ENCODE measurements at places on chromosomes 11 and 22.
A peak's percentile ranks its signal among the peaks of the same experiment; 100 is the strongest.

GRCh38 chr11:46719048-46719542 lies at the start of gene F2:
TSS of gene F2 (plus strand) at chr11:46719213. CDS start at chr11:46719236, 23 bp downstream.
- DNase-seq = no peak

GRCh38 chr11:61023966-61024295 lies 52.5 kb downstream of the CD6 start:
- DNase-seq = no peak

DNA sequence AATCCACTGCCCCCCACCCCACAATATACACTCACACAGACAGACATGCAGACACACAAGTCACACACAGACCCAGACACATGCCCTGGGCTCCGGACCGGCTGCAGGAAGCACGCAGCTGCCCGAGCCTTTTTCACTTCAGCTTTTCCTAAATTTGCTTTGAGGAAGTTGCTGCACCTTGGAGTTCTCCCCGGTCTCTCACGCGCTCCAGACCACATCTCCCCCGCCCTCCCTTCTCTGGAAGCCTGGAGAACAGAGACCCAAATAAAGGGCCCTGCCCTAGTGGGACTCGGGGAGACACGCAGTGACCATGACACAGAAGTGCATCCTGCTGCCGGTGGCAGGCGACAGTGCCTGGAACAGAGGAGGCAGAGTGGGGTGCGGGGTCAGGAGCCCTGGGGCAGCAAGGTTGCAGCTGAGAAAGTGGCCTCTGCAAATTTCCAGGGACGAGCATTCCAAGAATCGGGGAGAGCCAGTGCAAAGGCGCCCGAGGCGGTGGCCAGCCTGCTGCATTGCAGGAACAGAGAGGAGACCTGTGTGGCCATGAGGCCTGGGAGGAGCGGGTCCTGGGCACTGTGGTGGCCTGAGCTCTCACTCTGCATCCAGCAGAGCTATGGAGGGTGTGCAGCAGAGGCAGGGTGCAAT lies 19.1 kb downstream of the RPL3 start:
- DNase-seq = no peak

GRCh38 chr11:102640946-102641345 lies 15.8 kb upstream of the MMP20 start:
- DNase-seq = no peak

GRCh38 chr22:50071432-50072166 lies 13.5 kb upstream of the TTLL8 start:
- no peak for DNase-seq

- no peak for DNase-seq
Measured at GRCh38 chr22:30572840-30573593, 1.4 kb downstream of the GAL3ST1 start.

DNA sequence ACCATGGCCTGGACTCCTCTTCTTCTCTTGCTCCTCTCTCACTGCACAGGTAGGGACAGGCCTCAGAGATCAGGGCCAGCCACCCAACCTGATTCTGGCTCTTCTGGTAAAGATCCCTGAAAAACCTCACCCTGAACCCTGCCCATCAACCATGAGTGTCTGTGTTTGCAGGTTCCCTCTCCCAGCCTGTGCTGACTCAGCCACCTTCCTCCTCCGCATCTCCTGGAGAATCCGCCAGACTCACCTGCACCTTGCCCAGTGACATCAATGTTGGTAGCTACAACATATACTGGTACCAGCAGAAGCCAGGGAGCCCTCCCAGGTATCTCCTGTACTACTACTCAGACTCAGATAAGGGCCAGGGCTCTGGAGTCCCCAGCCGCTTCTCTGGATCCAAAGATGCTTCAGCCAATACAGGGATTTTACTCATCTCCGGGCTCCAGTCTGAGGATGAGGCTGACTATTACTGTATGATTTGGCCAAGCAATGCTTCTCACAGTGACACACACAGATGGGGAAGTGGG lies 80.9 kb downstream of the ZNF280B start:
- no peak for DNase-seq

DNA sequence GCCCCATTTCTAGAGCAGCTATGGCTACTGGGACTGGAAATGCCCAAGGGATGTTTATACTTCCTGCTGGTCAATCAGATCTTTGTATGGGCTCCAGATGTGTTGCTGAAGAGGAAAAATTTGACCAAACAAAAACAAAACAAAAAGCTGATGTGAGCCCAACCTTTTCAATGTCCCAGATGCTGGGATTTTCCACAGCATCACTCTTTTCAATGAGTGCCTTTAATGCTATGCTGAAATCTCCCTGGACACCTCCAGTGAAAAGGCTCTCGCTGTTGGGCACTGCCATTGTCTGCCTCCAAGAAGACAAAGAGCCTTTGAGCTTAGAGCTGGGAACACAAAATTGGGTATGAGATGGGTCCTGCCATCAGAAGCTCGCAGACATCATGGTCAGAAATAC lies 671.9 kb downstream of the NTM start:
- DNase-seq = no peak

DNA sequence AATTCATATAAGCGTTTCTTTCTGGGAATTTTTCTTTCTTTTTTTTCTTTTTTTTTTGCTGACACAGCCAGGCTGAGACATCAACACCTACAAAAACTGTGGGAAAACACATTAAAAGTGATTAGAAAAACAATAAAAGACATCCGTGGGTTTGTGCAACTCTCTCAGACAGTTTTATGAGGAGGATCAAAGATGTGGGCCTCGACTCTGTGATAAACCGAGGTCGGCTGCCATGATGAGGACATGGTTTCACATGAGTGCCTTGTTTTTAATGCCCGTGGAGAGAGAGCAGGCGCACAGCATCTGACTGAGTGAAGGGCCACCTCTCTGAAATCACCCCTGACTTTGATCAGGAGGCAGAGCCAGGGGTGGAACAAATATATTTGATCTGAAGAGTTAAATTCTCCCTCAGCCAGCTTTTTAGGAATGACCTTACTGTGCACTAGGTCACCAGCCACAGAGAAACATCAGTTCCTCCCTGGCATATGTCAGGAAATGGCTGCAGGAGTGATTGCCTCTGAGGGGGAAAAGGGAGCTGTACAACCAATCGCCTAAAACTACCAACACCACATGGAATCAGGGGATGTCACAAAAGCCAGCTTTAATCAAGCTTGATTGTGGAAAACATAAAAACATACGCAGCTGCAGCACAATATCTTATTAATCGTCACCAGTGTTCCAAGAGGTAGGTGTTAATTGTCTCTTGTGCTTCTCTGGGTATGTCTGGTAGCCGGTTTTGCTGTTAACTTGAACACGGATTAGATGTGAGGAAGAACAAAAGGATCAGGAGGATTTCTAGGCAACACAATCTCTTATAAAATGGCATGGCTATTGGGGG lies 164.7 kb downstream of the MAML2 start:
- no peak for DNase-seq

DNA sequence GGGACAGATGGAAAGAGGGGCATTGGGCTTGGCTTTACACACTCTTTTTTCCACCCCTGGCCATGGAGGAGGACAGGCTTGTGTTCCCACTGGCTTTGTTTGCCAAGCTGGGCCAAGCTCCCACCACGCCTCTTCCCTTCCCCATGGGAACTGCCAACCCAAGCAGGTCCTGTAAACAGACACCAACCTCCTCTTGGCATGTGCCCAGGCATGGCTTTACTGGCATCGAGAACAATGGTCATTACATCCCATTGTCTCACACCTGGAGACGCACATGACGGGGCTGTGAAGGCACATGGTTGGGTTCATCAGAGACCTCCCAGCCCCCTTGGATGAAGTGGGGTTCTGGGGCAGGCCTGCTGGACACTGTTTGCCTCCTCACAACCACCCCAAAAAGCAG lies 11.7 kb downstream of the SEC14L3 start:
- DNase-seq = no peak

GRCh38 chr11:126748793-126749192 lies 251.8 kb downstream of the KIRREL3 start:
- no peak for DNase-seq

GRCh38 chr11:7437696-7438095 lies 47.6 kb upstream of the OLFML1 start:
- DNase-seq = no peak

DNA sequence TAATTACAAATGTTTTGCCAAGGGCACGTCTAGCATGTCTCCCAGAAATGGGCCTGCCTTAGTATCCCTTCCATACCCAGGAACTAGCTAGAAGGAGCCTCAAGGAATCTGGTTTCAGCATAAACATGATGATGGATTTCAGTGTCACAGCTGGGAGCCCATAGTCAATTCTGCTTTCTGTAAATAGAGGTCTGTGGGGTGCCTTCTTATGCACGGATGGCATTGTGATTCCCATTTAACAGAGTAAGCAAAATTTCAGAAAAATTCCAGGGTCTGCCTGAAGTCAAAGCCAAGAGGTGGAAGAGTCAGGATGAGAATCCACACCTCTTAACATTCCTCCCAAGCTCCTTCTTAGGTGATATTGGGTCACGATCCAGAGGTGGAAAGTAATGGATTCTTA lies 12.1 kb downstream of the DUSP18 start:
- DNase-seq = no peak

DNA sequence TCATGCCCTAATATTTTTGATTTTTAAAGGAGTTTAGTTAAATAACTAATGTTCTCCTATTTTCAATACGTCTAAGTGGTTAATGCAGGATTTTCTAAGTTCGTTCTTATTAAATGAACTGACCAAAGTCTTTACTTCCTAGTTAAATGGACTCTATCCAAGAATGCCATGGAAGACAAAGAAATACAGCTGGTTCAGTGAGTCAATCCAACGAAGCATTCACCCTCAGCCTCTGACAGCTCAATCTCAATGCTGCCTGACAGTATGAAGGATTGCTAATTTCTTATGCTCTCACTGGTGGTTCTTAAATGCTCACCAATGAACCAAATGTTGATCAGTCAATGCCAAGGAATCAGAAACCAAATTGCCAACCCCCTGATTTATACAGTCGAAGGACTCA lies 219.4 kb downstream of the CADM1 start:
- DNase-seq = peak; percentile 22

GRCh38 chr11:35326266-35326879 lies 93.0 kb downstream of the SLC1A2 start:
- DNase-seq = no peak

DNA sequence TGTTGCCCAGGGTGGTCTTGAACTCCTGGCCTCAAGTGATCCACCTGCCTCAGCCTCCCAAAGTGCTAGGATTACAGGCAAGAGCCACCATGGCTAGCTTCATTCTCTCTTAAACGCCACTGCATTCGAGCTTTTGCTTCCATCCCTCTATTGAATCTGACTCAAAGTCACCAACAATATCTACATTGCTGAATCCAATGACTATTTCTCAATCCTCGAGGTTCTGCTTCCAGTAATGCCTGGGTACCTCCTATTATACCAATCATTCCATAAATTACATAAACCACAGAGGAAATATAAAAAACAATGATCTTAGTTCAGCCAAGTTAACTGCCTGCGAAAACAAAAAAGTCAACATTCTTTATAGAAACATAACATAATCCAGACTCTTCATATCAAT lies 11.9 kb upstream of the NXF1 start:
- no peak for DNase-seq

GRCh38 chr11:126359431-126360048 lies 4.1 kb downstream of the ST3GAL4 start:
- no peak for DNase-seq

GRCh38 chr11:73758451-73758850 lies 2.4 kb downstream of the RAB6A start:
- no peak for DNase-seq

GRCh38 chr11:125079151-125079877 lies 16.2 kb downstream of the SLC37A2 start:
- DNase-seq = peak; percentile 23

- DNase-seq = no peak
Measured at GRCh38 chr11:9561279-9561982, 12.0 kb upstream of the WEE1 start.

- peak; percentile 55 for DNase-seq
Measured at GRCh38 chr22:45240810-45241631, at the start of gene KIAA0930. TSS of gene KIAA0930 (minus strand) at chr22:45240894. CDS start at chr22:45240703, 191 bp downstream.

DNA sequence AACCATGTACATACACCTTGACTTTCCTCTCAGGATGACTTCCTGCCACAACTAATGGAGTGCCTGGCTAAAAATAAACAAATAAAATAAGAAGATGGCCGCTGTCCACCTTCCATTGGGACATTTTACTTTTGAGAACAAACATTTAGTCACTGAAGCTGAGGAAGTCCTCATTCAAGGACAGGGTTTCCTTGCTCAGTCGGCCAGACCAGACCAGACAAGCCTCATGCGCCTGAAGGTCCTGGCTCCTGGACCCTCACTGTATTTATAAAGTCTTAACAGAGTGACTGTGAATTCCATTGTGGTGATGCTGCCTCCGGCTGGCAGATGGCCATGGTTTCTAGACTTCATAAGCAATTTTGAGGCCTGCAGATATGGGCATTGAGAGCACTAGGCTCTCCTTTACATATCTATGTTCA lies 114.5 kb downstream of the MAML2 start:
- DNase-seq = peak; percentile 94

GRCh38 chr11:16669799-16670415 lies 68.5 kb upstream of the C11orf58 start:
- DNase-seq = peak; percentile 4

Measured in LHCN-M2 (cell line).